NCI-H1694 treated with DMSO at 0.1 percent for 48 hours (cell line): ENCODE measurements at places on chromosomes 5 and 9.

- DNase-seq: peak; percentile 49
Observed at GRCh38 chr9:34179213-34180136, 632 bp downstream of the UBAP1 start.

- no peak for DNase-seq
Observed at GRCh38 chr9:117823576-117823975, 119.4 kb downstream of the TLR4 start.

GRCh38 chr9:137077010-137077747, at the start of gene UAP1L1:
Gene UAP1L1, plus strand, starts transcription at chr9:137077517. Its CDS starts 16 bp downstream, at chr9:137077533.
- DNase-seq: no peak

DNA sequence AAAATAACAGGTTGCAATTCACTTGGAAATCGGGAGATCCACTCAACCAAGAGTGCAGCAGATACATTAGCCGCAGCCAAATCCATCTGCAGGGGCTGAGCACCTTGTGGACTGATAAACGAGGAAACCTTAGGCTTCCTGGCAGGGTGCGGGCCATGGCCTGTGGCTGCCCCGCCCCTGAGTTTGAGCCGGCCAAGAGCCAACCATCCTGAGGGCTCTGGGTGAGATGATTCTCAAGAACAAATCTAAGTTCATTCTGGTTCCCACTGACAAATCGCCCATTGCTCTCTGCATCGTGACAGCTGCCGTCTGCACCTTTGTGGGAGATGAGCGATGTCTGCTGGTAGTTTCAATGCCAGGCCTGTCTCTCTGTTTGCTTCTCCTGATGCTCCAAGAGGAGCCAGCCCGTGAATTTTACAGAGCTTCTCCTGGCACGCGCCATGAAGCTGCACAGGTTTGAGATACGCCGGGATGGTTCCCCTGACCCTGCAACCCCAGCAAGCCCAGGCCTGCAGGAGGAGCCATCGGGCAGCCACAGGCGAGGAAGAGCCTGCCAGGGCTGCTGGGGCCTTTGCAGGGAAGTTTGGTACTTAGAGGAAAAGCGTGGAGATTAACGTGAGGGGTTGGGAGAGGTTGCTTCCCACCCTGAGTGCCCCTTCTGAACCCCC, 154.0 kb downstream of the OLFM1 start:
- peak; percentile 31 for DNase-seq

GRCh38 chr5:180690562-180690961, 41.2 kb upstream of the FLT4 start:
- no peak for DNase-seq

DNA sequence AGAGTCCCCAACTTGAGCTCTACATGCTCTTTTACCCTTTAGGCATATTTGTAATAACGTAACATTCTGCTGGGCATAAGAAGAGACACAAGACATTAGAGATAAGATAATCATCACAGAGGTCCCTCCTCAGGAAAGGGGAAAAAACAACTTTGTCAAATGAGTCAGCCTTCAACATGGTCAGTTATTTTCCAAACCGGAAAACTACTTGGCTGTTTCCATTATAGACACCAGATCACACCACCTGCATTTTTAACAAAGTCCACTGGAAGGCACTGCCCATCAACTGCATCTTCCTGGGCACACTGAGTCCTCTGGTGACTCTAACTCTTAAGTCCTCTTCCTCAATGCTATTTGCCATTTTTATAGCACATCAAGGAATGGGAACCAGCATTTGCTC, 221.8 kb downstream of the FAM114A2 start:
- DNase-seq: no peak

- DNase-seq: no peak
Observed at GRCh38 chr9:82489201-82489821, 500.7 kb downstream of the SPATA31D1 start.

DNA sequence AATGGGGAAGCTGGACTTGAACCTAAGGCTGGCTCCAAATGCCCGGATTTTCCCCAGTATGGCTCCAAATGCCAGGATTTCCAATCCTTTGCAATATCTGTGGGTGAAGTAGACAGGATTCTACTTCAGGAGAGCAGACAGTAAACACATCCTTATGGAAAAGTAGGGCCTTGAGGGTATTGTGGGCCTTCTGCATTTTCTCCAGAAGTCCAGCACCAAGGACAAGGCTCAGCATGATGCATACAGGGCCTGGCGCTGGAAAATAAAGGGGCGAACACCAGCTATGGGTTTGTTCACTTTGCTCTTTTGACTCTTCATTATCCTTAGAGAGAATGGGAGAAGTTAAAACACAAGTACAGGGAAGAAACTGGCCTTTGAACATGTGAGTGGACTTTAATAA, 347.5 kb downstream of the SEMA5A start:
- no peak for DNase-seq
